ENCODE measurements at places on chromosomes 3 and 15.
A peak's percentile ranks its signal among the peaks of the same experiment; 100 is the strongest.

DNA sequence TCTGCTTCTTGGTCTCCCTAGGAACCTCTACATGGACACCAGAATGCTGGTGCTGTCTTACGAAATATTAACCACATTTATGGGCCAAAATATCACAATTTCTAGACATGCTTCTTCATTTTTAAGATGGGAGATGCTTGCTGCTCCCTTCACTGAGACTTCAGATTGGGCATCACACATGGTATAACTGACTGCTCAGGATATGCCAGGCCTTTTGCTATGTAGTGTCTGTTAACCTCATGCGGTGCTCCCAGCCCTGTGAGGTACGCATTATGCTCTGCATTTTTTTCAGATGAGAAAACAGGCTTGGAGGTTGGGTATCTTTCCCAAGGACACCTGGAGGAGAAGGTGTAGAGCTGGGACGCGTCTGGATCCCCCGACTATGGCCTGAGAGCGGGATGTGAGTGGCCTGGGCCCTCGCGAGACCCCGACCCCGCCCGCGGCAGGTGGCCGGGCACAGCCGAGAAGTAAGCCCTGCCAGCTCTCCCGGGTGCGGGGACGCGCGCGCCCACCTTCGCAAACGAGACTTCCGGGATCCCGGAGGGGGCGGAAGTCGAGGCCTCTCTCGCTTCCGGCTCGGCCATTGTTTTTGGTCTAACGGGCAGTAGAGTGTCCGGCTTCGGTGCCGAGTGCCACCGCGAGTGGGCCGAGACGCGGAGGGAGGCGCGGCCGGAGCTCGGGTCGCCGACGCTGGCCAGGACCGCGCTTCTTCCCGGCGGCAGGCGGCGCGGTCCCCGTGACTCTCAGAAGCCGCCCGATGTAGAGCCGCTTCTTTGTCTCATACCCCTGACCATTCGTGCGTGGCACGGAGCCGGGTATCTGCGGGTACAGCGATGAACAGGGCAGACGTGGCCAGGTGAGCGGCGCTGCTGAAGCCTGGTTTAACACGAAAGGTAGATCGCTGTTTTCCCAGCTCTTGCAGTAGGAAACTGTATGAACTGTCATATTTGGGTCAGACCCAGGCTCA is at the start of gene ZKSCAN7:
TSS of gene ZKSCAN7 (plus strand) at position 568 of the 967 bp plus-strand sequence. CDS start 1,855 bp downstream, outside the sequence.
- DNase-seq, result peak; percentile 64

DNA sequence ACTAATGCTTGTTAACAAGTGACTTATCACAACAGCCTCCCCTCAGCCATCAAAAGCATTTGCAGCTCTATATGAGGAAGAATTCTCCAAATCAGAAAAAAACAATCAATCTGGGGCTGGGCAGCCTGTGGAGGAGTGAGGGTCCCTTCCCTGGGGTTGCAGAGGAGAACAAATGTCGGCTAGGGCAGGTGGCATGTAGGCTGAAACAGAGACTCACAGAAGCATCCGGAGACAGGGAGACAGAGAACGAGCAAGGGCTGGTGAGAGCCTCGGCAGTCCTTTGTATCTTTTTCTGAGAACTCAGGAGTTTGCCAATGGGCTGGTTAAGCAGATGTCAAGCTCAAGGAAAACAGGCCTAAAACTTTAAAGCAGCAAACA is 15.8 kb downstream of the ITGA11 start:
- DNase-seq, result no peak

DNA sequence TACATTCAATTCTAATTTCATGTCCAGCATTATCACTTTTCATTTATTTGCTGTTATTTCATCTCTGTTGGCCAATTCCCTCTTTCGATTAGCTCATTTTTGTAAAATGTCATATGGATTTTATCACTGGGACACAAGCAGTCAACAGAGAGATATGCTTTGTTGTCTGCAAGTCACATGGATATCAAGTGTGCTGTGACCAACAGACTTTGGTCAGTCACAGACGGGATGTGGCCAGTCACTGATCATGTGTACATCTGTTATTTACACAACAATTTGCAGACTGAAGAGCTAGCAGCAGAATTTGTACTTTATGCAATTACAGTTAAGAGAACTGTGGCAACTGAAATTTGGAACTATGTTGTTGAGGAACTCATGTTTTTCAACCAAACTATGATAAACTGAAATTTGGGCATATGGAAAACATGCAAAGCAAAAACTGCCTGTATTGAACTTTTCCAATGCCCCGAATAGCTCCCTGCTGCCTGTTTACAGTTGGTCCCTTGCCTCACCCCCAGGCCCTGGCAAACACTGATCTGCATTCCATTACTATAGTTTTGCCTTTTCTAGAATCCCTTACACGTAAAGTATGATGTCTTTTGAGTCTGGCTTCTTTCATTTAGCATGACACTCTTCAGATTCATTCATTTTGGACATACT is 104.4 kb downstream of the RPL22L1 start:
- DNase-seq, result no peak

- no peak for DNase-seq
Measured at GRCh38 chr3:27311400-27311799, 57.8 kb downstream of the NEK10 start.

- no peak for DNase-seq
Measured at GRCh38 chr3:144553301-144553700, 581.7 kb downstream of the DIPK2A start.

DNA sequence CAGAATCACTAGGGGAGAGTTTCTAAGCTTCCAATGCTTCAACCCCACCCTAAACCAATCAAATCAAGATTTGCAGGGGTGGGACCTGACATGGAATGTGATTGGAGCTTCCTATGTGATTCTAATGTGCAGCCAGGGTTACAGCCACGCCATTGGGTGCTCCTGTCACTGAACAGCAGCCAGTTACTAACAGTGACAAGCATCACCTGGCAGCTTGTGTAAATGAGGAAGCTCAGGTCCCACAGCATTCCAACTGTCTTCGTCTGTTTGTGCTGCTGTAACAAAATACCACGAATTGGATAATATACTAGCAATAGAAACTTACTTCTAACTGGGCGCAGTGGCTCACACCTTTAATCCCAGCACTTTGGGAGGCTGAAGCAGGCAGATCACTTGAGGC is 294.9 kb downstream of the SHQ1 start:
- no peak for DNase-seq

GRCh38 chr3:185264849-185265553 is 11.2 kb upstream of the EHHADH start:
- DNase-seq, result no peak

GRCh38 chr3:15113884-15114283 is 14.9 kb upstream of the RBSN start:
- DNase-seq, result no peak

- DNase-seq, result no peak
Measured at GRCh38 chr15:57575363-57575762, 16.3 kb upstream of the MYZAP start.

DNA sequence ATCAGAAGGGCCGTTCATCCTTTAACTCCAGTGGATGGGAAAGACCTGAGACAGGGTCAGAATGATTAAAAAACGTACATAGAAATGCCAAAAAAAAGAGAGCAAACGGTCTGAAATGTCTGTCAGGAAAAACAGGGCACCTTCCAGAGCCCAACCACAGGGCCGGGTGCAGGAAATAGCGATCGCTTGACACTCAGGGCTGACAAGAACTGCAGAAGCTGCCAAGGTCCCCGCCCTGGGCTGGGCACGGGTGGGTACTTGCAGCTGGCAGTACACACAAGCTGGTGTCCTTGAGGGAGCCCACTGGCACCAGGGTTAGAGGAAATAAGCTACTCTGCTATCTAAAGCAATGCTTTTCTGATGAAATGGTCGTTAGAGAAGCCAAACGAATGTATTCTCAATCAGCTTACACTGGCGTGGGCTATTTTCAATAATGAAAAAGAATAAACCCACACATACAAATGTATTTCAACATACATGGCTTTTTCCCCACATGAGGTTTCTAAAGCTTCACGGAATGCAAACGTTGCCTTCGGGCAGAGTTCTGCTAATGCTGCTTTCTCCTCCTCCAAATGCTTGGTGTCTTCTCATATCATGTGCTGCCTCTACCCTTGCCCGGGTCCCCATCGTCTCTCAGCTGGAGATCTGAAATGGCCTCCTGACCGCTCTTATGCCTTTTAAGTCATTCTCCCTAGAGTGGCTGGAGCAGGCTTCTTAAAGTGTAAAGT is 15.6 kb downstream of the FRMD4B start:
- peak; percentile 69 for DNase-seq

DNA sequence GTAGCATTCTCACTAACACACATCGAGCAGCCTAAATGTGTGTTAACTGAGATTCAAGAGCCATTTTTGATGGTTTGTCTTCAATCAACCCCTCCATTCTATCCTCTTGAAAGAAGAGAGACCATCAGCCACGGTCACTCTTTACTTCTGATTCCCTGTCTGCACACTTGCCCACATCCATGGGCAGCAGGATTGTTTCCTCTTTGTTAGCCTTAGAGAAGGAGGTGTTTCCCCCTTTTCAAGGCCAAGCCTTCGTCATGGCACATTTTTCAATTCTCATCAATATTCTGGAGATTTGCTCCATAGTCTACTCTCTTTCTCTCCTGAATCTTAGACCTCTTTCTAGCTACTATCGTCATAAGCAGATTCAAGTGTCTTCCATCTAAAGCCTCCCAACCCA is 522.4 kb upstream of the NAALADL2 start:
- DNase-seq, result no peak

- no peak for DNase-seq
Measured at GRCh38 chr15:99931703-99932603, 198.7 kb upstream of the LYSMD4 start.

DNA sequence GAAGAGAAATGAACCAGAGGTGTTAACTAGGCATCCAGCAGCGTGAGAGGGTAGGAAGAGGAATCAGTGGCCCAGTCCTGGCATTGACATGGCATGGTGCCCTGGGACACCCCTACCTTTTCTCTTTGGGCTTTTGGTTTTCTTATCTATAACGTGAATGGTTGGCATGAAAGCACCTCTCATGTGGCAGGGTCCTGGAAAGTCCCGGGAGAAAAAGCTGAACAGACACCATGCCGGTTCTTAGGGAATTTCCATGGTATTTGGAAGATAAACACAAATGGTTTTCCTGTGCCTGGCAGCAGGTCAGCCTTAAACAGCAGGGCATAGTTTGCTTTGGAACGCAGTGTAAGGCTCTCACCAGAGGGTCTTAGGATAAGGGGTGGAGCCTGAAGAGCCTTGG is 15.4 kb downstream of the ARNT2 start:
- no peak for DNase-seq

DNA sequence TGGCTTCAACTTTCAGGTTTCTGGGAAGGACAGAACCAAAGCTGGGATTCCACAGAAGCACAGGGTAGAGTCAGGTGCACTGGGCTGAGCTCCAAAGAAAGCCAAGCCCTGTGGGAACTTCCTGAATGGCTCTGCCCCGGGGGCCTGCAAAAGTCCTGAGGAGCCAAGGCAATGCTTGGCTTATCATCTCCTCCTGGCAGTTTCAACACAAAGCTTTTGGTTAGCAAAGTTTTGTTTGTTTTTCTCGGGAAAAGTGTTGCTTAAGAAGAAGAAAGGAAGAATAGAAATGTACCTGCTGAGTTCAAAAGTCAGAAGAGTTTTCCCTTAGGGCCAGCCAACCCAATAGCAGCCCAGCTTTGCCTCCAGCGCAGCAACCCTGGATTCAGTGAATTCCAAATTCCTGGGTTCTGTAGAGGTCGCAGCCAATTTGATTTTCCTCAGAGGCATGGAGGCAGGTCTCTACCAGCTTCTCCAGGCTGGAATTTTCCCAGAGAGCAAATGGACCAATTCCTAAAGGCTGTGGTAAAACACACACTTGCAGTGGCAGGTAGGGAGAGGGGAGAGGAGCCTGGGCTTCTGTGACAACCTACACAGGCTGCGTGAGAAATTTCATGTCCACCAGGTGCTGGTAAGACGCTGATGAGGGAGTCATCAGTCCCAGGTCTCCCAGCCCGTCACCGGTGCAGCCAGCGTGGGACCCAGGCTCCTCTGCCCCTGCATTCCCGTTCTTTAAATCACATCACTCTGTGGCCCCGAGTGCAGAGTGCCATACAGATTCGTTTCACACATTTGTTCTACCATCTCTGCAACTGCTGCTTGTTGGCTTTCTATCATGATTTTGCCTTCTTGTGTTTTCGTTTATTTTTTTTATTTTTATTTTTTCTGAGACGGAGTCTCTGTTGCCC is 54.3 kb upstream of the SNRPA1 start:
- no peak for DNase-seq

DNA sequence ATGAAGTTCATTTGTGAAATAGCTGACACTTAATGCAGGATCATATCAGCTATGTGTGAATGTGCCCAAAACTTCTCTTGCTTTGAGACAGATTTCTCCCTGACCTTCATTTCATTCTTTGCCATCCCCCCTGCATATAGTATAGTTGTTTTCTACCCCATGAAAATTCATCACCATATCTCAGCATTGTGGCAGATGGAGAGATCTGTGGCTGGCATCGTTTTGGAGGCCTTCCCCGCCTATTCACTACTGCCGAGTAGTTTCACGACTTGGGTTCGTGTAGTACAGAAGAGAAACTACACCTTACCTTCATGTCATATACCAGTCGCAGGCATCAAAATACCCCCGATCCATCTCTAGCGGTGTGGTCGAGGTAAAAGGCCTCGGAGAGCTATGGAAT is 66.2 kb upstream of the SELENOK start:
- DNase-seq, result no peak

DNA sequence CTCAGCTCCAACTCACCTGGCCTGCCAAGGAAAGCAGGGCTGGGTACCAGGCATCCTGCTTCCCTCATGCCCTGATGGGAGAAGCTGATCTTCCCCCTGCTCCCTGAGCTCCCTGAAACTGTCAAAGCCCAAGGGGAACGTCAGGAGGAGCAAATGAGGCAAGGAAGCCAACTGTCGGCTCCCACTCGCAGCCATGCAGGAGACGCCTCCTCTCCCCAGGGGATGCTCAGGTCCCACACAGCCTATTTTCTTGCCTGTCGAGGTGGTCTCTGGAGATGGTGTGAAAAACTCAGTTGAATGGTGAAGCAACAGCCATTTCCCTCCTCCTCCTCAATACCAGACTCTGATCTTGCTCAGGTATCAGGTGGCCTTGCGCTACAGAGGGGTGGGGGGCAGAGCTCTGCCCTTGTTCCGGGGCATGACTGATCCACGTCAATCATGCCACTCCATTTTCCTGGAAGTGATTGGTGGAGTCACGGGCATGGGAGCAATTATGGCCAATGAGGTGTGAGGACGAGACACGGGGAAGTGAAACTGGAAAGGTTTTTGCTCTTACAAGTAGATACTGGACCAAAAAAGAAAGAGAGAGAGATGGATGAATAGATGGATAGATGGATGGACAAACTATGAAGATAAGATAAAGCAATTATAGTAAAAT is 58.2 kb downstream of the SLC6A1 start:
- no peak for DNase-seq

- no peak for DNase-seq
Measured at GRCh38 chr3:193330555-193331204, 47.9 kb downstream of the ATP13A5 start.

GRCh38 chr3:133213937-133214336 is 175.7 kb downstream of the TMEM108 start:
- DNase-seq, result no peak

GRCh38 chr3:66633402-66634381 is 132.9 kb upstream of the LRIG1 start:
- no peak for DNase-seq

DNA sequence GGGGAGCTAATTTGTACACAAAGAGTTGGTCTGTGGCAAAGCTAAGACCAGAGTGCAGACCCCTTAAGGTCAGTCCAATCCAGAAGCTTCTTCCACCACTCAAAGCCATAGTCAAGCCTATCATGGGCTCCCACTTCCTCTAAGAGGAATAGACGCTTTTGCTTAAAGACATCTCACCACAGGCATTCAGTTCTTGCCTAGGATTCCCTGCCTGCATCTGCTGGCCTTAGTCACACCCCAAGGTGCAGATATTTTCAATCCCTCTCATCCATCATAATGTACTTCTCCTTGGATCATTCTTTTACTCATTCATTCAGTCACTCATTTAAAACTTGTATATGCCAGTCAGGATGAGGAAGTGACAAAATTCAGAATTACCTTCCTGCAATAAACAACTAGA is 179.6 kb upstream of the STT3B start:
- no peak for DNase-seq
